ENCODE measurements at places on chromosomes 1 and 21.

DNA sequence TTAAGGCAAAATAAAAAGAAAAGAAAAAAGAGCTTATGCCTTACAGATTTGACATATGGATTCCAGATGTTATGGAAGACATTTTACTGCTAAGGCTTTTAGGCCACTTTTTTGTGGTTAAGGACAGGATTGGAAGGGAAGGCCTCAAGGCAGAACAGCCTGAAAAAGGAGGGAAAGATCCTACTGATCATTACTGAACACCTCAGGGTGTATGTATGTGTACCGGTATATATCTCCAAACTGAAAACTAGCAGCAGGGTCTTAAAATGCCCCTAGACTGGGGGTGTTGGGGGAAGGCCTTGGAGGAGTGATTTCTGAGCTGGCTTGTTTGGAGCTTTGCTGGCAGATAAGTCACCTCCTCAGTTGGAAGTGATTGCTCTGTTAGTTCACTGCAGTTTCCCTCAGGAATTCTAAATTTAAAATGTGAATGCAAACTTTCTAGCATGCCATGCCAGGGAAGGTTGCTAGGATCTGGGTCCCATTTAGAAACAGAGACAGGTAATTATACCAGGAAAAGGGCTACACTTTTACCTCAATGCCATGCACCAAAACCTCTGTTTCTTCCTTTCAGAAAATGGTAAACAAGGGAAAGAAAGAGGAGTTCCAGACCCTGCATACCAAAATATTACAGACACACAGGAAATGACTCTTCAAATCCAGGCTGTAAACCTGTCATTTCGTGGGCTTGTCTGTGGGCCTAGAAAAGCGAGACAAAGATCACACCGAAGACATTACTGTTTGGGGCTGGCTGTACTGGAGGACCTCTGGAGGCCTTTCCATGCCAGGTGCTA lies 15.0 kb downstream of the C1orf52 start:
- ATAC-seq: no peak

DNA sequence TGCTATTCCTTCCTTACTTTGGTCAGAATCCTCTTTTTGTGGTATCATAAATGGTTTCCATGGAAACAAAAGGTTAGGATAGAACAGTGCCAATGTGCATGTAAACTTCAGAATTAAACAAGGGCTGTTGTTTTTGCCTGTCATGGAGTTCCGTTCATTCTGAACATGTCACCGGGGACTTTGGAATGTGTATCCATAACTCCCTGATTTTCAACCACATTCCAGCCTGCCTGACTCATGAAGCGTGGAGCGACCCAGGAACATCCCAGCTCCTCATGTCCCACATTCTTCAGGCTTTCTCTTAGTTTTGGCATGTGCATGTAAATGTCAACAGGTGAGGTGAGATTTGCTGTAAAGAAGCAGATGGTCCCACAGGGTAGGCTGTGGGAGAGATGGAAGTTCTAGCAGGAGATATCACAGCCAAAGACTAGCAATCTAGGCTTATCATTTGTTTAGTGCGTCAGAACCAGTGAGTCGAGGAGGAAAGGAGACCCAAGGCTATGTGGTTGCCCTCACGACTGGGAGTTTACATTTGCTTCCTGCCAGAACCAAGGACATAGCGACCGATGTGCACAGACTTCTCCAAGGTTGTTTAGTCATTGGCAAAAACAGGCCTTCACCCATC lies 23.0 kb upstream of the DNAJC11 start:
- ATAC-seq: no peak

DNA sequence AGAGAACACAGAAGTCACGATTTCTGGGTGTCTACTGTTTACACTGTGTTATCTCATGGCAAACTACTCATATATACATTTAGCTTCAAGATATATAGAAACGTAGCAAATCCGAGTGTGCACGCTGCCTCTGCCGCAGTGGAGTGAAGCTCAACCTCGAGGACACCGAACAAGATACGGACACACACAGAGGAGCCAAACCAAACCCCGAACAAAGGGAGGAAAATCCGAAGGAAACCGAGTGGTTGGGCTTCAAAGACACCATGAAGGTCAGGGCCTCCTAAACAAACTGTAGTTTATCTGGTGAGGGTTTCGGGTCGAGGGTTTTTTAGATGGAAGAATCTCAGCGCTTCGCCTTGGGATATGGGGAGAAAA lies 34.5 kb downstream of the SLC45A1 start:
- no peak for ATAC-seq

DNA sequence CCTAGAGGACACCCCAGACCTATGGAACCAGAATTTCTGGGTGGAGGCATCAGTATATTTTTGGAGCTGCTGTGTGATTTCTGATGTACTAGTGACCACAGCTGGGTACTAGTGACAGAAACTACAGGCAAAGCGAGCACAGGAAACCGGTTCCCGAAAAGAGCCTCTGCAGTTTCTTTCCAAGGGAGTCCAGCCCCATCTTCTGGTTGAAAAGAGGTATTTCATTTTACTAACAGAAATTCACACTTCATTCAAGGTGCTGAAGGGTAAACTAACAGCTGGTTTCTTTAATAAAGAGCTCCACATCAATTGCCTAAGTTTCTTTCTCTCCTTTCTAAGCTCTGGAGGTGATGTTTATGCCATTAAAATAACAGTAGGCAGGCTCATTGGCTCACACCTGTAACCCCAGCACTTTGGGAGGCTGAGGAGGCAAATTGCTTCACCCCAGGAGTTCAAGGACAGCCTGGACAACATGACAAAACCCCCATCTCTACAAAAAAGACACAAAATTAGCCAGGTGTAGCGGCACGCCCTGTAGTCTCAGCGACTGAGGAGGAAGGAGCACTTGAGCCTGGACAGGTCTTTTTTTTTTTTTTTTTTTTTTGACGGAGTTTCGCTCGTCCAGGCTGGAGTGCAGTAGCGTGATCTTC lies 22.0 kb downstream of the THAP3 start:
- peak; percentile 46 for ATAC-seq

DNA sequence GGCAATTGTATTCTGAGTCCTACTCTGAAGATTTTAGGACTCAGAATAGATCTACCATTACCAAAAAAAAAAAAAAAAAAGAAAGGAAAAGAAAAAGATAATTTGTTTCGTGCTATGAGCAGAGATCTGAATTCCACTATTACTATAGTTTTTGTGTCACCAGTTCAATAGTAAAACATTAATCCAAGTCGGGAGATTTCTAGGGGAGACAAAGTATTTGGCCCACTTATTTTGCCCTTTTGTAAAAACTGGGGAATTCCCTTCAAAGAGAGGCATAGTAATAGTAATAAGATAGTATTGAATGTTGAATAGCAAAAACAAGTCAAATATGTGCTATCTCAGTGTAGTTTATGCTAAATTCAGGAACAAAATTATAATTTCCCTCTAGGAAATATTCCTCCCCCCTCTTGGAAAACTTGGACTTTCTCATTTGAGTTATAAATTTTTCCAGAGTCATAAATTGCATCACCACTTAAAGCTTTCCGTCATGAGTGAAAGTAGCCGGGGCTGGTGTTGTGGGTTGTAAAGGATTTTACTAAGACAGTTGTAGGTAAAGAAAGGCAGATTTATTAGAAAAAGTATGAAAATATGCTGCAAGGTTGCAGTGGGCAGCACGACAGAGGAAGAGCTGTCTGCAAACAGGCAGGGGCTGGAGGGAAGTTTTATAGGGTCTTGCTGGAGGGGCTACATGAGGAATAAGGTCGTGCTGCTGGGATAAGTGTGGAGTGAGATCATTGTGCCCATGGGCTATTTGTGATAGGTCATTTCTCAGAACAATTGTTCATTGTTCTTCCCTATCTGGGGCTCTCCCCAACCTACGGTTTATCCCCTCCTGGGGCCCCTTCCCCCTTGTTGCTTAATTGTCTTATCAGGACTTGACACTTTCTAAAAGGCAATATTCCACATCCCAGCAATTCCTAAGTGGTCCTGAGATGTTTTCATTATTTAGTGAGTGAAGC lies 1009.9 kb downstream of the PLA2G4A start:
- ATAC-seq: no peak

GRCh38 chr1:27928216-27928954 lies 6.4 kb upstream of the SMPDL3B start:
- ATAC-seq: no peak

DNA sequence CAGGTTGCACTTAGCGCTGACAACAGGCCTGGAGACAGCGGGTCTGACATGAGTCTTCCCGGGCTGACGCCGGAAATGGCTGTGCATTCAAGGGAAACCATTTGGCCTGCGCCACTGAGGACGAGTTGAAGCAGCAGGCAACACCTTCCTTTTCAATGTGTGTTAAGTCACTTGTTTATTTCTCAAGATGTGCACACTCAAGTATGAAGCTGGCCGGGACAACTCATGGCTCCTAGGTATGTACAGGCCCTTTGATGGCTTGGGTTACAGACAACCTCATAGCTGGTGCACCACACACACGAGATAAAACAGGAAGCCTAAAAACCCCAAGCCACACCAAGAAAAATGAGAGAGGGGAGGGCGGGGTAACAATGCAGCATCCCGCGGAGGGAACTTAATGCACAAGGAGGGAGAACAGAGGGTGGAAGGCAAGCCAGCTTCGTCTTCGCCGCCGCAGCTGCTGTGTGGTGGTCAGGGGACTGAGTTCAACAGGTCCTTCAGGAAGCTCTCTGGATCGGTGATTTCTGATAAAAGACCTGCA lies 118.0 kb upstream of the IFFO2 start:
- ATAC-seq: peak; percentile 88

DNA sequence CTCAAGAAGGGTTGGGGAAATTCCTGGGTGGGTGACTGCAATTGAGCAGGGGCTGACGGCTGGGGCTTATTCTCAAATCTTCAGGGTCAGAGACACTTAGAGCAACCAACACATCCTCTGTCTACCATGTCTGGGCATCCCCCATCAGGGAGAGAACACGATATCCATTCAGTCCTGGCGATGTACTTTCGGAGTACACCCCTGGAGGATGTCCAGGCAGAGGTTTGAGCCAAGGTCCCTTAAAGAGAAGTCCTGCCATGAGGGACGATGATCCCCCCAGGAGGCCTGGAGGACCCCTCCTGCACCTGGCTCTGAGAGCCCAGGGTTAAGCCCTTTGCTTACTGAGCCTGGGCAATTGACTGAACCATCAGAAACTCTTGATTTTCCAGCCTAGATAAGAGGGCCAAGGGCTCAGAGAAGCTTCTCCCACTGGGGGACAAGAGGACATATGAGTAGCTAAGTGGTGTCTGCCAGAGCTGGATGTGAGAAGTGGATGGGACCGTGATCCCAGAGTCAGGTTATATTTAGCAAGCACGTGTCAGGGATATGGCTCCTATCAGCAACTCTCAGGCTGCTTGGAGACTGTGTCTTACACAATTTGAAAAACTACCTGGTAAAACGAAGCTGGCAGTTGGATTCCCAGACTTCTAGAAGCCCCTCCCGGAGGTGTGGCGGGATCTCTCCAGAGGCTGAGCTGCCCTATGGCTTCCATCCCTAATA lies 253.3 kb upstream of the VAMP3 start:
- no peak for ATAC-seq

GRCh38 chr1:107926436-107927080 lies 38.4 kb downstream of the VAV3 start:
- ATAC-seq: no peak

- no peak for ATAC-seq
Measured at GRCh38 chr21:41900401-41900800, 21.3 kb upstream of the PRDM15 start.

- no peak for ATAC-seq
Measured at GRCh38 chr1:220891224-220892085, 12.2 kb downstream of the HLX start.

DNA sequence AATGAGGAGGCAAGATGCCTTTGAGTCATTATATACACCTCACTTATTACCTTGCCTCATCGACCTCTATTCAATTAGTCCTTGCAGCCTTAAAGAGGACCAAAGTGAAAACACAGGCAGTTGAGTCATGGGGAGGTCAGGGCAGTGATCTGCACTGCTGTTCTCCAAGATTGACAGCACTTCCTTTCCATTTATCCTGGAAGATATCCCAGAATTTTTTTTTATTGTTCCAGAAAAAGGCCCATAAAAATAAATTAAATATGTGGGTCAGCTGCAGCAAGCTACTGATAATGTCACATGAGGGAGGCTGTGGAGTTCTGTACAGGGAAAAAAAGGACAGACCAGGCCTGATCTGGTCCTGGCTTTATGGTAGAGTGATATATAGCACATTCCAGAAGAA lies 33.2 kb upstream of the CDC42BPA start:
- no peak for ATAC-seq

- ATAC-seq: no peak
Measured at GRCh38 chr1:41952208-41952607, 33.5 kb upstream of the HIVEP3 start.

- ATAC-seq: peak; percentile 80
Measured at GRCh38 chr21:35932232-35932911, 128.0 kb downstream of the SETD4 start.

DNA sequence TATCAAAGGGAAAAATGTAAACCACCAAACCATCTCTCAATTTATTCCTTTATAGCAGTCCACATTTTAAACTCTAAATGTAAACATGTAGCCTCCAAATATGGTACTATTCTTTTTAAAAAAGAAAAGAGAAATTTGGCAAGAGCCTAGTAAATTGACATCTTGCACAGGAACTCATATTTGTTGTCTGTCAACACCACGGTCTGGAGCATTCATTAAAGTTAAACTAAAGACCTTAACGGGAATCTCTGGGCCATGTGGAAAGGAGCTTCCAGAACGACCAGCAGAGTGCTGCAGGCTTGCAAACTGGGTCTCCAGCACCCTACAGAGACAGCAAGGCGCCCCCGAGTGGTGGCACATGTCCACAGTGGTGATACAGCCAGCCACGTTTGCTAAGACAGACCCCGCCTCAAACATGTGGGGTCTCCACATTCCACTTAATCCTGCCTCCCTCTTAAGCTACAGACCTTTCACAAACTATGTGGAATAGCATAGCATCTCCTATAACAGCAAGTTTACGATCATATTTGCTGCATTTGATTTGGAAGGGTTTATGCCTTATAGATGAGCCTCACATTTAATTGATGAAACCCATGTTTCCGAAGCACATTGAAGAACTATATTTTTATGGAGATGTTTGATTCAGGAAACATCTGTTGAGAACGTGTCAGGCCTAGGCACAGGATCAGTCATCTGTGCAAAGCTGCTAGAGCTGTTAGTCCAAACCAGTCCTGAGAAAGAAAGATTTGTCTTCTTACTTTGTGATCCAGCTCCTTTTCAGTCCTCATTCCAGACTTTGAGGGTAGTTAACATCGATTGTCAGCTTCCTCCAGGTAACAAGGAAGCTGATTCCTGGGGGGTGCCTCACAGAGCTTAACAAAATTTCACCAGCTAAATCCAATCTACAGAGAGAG lies 96.4 kb upstream of the BACE2 start:
- no peak for ATAC-seq

DNA sequence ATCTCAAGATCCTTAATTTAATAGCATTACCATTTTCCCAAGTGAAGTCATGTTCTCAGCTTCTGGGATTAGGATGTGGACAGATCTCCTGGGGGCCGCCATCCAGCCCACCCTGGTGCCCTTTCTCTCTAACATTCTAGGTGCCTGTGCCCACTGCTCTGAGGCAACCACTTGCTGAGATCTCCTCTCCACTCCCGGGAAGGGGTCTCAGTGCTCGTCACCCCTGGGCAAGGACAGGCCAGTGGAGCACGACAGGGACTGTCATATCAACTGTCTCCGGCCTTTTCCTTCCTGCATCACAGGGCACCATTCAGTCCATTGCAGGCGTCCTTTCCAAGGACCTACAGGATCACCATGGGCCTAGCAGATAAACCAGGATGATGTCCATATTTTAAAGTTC lies 304.8 kb downstream of the AJAP1 start:
- no peak for ATAC-seq

All from activated T-helper 17 cell treated with anti-CD3 and anti-CD28 coated beads, Interleukin-2, amount 50 U/mL, for 72 hours (primary cell).